ENCODE measurements at places on chromosomes 6 and 20.

- no peak for DNase-seq
Observed at GRCh38 chr6:3009930-3010329, 10.2 kb downstream of the NQO2 start.

DNA sequence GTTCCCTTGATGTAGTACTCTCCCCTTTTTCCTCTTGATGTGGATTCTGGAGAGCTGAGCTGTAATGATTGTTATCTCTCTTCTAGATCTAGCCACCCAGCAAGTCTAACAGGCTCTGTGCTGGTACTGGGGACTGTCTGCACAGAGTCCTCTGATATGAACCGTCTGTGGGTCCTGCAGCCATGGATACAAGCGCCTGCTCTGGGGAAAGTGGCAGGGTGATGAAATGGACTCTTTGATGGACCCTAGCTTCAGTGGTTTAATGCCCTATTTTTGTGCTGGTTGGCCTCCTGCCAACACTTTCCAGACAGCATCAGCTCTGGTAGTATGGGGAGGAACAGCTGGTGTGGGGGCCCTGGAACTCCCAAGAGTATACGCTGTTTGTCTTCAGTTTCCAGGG is 216.3 kb downstream of the ADGRG6 start:
- DNase-seq = no peak

DNA sequence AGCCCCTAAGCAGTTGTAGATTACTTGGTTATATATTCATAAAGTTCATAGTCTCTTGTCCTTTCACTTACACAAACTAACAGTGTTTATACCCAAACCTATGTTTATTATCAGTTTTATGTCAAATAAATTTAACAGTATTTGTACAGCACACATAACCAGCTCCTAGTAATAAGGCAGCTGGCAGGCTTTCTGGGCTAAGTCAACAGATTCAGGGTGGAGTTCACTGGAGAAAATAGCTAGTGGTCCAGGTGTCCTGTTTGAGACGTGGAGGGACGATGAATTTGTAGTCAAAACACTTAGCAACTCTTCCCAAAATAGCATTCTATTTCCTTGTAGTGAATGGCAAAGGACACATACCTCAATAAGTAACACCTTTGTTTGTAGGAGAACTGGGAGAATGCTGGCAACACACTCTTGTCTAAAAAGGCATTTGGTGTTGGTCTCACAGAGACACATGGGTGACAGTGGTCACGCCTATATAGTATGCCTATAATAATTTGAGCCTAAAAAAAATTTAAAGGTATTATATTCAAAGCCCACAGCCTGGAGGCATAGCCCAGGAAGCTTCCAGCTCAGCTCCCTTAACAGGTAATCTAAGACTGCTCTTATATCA is 156.4 kb upstream of the CARMIL1 start:
- no peak for DNase-seq

- no peak for DNase-seq
Observed at GRCh38 chr6:134177753-134178160, 125.3 kb upstream of the SLC2A12 start.

- no peak for DNase-seq
Observed at GRCh38 chr20:47667531-47668312, 117.6 kb downstream of the SULF2 start.

- no peak for DNase-seq
Observed at GRCh38 chr20:50522053-50522674, 12.0 kb downstream of the PTPN1 start.

DNA sequence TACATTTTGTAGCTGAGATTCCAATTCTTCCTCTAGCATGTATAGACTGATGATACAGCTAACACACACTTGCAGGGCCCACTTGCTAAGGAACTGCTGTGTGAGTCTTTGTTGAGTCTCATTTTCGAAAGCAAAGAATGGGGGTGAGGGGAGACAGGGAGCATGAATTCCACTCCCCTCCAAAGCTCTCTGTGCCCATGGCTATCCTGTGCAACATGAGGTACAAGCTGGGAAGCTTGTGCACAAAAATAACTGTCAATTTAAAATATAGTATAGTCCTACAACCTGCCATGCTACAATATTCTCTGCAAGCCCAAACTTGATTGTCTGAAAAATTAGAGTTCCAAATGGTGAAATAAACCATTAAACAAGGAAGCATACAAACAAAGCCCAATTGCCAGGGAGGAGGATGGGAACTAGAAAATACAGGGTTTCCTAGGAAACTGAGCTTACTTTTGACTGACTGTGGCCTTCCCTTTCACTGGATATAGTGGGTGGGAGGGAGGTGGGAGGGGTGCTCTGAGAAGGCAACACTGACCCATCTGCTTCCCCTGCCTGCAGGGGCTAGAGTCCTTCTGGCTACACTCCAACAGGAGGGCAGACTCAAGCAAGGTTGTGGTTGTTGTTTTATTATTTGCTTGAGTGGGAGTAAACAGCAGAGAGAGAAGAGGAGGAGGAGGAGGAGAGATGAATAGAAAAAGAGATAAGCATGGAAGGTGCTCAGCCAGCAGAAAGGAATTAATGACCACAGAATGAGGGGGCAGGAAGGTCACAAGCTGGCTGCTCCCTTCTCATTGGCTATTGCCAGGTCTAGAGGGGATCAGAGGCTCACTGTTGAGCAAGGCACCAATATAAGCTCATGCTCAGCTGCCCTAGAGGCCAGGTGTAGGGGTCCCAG is 84.6 kb downstream of the FYN start:
- DNase-seq = no peak

- peak; percentile 85 for DNase-seq
Observed at GRCh38 chr6:52286798-52287432, 2.4 kb upstream of the MCM3 start.

GRCh38 chr20:8057871-8058270 is 38.3 kb upstream of the TMX4 start:
- DNase-seq = no peak
